ENCODE measurements at places on chromosomes 7 and 10. TPM values are rescaled to one million over a fixed set of nuclear protein-coding genes. Genes with fewer than 3 reads are reported as not detected.

GRCh38 chr7:140222814-140223213, 46.0 kb upstream of the KDM7A start:
- DNase-seq: no peak

DNA sequence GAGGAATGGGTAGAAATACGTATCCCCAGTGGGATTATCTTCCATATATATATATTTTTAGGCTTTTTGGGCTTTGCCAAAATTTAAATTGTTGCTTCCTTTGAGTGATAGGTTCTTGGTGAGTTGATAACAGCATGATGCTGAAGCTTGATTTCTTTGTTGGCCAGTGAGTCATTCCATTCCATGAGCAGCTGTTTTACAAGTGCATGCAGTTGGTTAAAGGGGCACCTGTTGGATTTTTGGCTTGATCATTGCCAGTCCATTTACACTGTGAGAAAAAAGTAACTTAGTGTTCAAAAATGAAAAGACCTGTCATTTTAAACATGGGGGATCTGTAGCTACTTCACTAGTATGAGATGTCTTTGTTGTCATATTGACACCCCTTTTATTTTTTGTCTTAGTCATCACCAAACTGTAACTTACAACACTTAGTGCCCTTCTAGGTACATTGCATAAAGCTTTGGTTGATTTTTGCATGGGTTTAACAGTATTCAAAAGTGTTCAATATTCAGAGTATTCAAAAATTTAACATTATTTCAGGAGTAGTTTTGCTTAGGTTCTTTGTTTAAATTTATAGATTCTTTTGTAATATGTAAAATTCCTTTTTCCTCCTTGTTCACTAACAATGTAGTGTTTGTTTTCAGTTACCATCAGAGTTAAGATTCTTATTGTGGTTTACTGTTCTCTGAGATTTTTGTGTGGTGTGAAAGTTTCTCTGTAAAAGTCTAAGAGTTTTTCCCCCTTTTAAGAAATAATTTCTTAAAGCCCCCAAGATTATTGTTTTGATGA, 8.8 kb downstream of the AKAP9 start:
- DNase-seq: no peak

GRCh38 chr10:18906636-18907035, 142.0 kb upstream of the MALRD1 start:
- DNase-seq: no peak

DNA sequence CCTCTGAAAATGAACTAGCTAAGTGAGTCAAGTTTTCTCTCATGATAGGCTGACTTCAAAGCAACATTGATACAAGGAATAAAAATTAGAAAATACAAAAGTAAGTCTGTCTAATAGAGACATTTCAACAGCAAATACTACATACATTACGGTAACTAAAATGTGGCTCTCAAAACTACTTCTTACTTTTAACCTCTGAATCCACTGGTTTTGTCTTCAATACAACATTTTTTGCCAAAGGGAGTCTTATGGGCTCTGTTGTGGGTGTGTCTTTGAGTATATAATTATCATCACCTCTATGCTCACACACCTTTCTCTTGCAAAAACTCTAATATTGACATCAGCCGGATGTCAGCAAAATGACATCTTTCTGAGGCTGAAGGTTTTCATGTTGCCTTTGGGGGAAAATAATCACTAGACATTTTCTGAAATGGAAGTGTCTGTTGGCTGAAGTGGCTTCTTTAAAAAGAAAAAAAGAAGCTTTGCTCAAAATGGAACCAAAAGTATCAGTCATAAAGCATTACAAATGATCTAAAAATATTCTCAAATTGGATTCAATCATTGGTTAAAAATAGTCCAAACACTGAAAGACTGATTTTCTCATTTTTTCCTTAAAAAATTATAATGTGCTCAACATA, 41.8 kb upstream of the FAM133B start:
- no peak for DNase-seq

DNA sequence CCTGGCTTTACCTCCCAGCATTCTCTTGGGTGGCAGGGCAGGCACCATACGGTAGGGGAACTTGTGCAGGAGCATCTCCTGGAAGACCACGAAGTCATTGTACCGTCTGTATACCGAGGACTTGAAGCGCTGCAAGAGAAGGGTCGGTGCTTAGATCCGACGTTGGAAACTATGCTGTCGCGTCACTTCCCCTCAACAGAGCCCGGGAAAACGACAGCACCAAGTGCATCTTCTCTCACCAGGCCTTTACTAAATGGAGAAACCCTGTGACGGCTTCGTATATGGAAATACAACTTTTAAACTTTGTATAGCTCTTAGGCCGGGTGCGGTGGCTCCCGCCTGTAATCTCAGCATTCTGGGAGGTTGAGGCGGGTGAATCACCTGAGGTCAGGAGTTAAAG, 33.1 kb downstream of the NUDT1 start:
- no peak for DNase-seq

DNA sequence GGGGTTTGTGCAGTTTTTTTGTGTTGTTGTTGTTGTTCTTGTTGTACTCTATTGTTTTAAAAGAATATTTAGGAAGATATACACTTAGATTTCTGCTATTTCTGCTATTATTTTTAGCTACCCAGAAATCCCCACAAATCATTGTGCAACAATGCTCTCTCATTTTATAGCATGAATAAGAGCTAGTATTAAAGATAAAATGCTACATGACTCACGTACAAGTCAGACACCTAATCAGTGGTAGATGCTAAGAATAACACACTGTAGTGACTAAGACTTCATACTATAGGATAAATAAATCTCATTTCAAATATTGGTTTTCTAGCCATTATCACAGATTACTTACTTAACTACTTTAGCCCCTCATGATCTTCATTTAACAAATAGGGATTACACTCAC, 920.5 kb downstream of the KCNMA1 start:
- no peak for DNase-seq

- DNase-seq: no peak
Measured at GRCh38 chr10:124001391-124002148, 91.8 kb downstream of the CHST15 start.

DNA sequence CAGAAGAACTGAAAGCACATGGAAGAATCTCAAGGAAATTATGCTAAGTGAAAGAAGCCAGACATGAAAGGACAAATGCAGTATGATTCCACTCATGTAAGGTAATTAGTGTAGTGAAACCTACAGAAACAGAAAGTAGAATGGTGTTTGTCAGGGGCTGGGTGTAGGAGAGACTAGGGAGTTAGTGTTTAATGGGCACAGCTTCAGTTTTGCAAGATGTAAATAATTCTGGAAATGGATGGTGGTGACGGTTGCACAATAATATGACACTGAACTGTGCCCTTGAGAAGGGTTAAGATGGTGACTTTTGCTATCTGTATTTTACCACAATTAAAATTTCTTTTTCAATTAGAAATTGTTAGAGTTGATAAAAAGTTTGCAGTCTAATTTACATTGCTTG, 157.3 kb upstream of the ADCY1 start:
- DNase-seq: no peak

- DNase-seq: no peak
Measured at GRCh38 chr7:6648815-6649104, 11.6 kb downstream of the ZNF316 start.

- no peak for DNase-seq
Measured at GRCh38 chr10:30420266-30420665, 13.7 kb upstream of the MAP3K8 start.

DNA sequence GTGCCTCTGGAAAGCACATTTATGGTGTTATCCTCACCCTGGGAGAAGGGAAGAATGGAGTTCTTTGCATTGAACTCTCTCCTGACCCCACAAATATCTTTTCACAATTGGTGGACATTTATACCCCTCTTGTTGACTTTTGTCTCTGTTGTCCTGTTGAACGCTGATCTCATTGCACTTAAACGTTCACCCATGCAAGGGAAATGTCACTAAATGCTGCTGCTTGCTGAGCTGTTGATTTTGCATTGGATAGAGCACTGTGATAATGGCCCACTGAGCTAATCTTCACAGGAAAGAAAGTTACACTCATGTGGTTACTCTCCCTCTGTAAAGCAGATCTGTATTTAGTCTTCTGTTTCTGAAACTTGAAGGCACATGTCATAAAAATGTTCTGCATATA, 133.4 kb downstream of the FZD1 start:
- DNase-seq: no peak

DNA sequence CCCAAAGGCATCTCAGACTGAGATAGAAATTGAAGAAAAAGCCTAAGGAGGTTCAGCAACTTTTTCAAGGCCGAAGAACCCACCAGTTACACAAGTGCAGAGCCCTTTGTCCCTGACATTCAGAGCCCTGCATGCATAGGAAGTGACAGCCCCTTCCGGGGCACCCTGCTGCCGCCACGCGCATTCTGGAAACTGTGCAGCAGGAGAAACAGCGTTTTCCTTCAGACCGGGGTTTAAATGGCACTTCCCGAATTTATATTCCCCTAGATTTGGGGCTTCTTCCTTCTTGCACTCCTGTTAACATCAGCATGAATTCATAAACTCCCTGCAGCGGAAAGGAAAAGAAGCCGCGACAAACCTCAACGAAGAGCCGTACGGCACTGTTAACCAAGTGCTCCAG, 190.5 kb upstream of the C7orf33 start:
- DNase-seq: no peak

- DNase-seq: peak; percentile 58
Measured at GRCh38 chr10:73886085-73886529, 11.8 kb upstream of the CAMK2G start.

DNA sequence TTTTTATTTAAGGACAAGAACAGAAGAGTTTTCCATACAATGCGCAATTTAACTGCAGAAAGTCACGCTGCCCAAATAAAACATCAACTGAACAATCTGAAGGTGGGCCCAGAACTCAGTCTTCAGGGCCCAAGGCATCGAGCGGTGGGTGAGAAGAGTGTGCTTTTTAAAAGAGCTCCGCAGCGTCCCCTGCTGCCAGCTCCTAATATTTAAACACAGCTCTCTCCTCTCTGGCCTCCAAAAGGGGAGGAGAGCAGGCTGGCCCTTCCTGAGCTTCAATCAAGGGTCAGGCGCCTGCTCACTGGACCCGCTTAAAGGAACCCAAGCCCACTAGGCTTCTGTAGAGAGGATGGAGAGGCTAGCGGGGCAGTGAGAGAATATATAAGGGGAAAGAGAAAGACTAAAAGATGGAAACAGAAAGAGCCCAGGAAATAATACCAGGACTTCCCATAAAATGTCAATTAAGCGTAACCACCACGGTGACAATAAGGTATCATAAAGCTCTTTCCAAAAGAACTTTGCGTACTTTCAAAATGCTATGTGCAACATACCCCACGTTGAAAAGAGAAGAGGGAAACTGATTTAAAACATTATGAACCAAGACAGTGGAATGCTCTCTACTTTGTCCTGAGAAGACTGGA, 2.8 kb downstream of the FAM53B start:
- DNase-seq: peak; percentile 87

GRCh38 chr10:78053211-78053868, 19.7 kb downstream of the RPS24 start:
- DNase-seq: no peak

GRCh38 chr7:87060288-87060537, 759 bp upstream of the ELAPOR2 start:
- DNase-seq: no peak

PNLIPRP3 gene
- not detected for total RNA-seq

C10orf88 gene
- total RNA-seq: 5.6 TPM

RNF32 gene
- total RNA-seq: not detected

ACTL6B gene
- not detected for total RNA-seq

ADCYAP1R1 gene
- 2.5 TPM for total RNA-seq

PLEKHS1 gene
- total RNA-seq: not detected

TEX47 gene
- total RNA-seq: not detected

DYDC2 gene
- not detected for total RNA-seq

LRRC18 gene
- not detected for total RNA-seq

TUBAL3 gene
- total RNA-seq: 0.36 TPM

CAMK2B gene
- total RNA-seq: 98.0 TPM
